ENCODE measurements at places on chromosomes 6 and 20.

DNA sequence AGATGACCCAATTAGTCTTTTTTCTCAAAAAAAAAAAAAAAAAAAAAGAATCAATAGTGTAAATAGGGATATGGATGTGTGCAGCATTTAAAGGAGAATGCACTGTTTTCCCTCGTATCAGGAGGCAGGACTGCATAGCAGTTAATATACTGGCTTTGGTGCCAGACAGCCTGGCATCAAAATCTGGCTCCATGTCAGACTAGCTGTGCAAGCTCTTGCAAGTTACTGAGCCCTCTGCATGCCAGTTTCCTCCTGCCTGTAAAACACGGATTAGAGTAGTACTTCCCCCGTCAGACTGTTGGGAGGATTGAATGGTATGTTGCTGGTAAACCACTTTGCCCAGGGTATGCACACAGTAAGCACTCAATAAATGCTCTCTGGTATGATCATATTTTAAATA, 594.2 kb upstream of the CHD6 start:
- DNase-seq = no peak

DNA sequence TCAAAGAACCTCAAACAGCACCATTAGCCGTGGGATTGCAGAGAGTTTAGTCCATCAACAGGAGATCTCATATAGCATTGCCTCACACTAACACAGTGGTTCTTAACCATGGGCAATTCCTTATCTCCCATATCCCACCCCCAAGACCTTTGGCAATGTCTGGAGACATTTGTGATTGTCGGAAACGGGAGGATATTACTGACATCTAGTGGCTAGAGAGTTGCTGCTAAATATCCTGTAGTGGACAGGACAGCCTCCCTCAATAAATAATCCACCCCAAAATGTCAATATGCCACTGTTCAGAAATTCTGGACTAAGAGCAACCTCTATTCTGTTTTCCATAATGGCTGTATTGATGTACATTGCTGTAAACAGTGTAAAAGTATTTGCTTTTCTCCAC, 210.1 kb upstream of the CCN2 start:
- no peak for DNase-seq

DNA sequence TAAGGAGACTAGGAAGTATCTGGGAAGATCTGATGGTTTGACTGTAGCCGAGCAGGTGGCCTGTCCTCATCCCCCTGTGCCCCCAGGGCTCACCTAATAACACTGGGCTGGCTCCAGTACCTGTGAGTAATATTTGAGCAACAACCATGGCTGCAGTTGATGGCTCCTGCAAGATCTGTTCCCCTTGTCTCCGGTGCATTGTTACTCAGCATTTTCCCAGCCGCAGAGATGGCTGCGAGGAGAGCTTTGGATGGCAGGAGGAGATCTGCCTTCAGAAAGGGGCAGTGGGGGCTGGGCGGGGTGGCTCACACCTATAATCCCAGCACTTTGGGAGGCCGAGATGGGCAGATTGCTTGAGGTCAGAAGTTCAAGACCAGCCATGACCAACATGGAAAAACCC, 39.3 kb downstream of the PTK7 start:
- DNase-seq = no peak

DNA sequence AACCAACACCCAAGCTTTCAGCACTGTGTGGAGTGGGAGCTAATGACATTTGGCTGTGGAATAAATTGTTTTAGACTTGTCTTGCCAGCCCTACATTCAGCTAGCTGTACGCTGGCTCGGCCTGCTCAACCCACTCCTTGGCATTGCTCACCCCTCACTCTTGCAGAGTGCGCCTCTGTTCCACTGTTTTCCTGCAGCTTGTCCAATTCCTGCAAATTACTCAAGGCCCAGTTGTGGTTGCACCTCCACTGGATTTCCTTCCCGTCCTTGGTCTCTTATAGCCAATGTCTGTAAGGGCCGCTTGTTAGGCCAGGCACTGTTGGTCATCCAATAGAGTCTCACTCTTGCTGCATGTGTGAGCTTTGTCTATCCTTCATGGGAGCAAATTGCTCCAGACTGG, 289.2 kb upstream of the RNF24 start:
- DNase-seq = no peak

DNA sequence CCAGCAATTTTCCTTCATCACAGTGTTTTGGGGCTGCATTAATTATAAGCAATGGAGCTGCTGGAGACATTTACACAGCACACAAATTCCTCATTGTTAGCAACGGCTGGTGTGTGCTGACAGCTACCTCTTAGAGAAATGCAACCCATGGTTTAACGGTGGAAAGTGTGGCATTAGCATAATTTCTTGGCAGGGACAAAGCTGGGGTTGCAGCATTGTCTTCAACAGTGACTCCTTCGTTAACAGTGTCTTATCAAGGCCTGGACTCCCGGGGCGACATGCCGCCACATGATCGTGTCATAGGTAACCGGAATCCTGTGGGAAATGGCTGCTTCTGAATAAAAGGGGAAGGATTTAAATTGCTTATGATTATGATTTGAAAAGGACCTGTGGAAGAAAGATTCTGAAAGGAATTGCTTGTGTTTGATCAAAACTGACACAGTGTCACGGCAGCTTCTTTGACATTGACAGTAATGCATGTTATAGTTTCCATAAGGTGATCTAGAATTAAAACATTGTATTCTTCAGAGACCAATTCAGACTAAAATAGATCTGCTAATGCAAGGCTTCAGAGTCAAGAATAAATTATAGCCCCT, 128.0 kb downstream of the UST start:
- DNase-seq = peak; percentile 16

DNA sequence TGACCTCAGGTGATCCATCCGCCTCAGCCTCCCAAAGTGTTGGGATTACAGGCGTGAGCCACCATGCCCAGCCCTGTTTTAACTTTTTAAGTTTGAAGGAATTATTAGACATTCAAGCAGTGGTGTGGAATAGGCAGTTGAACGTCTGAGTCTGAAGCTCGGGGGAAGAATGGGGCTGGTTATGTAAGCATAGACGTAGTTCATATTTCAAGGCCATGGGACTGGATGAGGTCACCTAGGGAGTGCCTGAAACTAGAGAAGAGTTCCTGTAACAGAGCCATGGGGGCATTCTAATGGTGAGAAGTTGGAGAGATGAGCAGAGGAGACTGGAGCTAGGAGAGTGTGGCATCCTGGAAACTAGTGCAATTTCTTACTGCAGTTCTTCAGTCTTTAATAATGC, 6.4 kb downstream of the CDKAL1 start:
- DNase-seq = no peak

- DNase-seq = no peak
Observed at GRCh38 chr6:156280065-156280464, 497.1 kb upstream of the ARID1B start.

GRCh38 chr6:45775026-45775697, 240.5 kb downstream of the CLIC5 start:
- DNase-seq = no peak

DNA sequence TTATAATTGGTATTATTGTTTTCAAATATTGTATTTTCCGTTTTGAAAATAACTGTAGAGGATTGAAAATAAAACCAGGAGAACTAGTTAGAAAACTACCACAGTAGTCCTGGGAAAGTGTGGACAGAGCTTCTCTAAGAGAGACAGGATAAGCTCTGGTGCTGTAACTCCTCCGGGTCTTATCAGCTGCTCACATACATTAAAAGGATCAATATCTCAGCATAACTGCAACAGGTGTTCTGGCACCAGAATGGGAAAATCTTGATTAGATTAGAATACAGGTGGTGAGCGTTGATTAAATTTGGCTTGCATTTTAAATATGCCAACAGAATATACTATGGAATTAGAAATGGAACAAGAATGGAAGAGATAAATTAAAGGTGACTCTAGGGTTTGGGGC, 1138.9 kb upstream of the ADGRB3 start:
- DNase-seq = no peak

DNA sequence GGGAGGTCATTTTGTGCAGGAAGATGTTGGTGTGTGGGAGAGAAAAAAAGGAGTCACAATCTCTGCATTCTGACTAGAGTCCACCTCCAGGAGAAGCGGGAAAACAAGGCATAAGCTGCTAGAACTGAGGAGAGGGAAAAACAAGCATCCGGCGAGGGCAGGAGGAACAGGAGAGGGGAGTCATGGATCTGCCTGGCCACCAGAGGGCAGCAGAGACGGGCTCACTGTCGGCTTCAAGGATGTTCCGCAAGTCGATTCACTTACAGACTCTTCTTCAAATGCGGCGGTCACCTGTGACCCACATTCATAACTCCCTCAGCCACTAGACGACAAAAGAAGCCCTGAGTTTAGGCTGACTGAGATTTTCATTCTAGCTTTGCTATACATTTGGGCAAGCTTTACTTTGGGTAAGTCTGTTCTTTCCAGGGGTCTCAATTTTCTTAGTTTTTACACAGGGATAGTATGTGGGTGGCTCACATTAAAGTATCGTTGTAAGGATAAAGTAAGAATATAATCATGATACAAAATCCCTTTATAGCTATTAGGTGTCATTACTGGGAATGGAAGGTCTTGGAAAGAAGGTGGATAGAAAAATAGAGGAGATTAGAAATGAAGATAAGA, 6.6 kb upstream of the BTNL2 start:
- peak; percentile 34 for DNase-seq

- DNase-seq = no peak
Observed at GRCh38 chr6:27899543-27899942, 12.7 kb downstream of the OR2B2 start.

GRCh38 chr6:90268178-90268577, 28.5 kb downstream of the BACH2 start:
- DNase-seq = no peak

Measured in NCI-H1930 (cell line).